ENCODE measurements at places on chromosomes 7 and 10.

DNA sequence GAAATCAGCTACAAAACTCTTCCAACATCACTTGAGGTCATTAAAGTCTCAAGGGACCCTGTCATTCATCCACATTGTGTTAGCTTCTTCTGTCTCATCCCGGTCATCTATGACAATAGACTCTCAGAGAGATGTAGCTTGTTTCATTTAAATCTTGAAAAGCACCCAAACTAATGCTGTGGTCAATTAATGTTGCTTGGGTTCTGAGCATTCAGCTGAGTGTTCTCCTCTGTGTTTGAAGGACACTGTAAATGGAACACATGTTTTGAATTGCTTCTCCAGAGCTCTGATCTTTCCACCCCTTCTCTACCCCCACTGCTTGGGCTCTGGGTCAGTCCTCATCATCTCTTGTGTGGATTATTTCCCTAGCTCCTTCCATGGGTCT, 19.6 kb upstream of the ADD3 start:
- no peak for DNase-seq

- DNase-seq: no peak
Observed at GRCh38 chr10:51875610-51876009, 176.2 kb upstream of the CSTF2T start.

DNA sequence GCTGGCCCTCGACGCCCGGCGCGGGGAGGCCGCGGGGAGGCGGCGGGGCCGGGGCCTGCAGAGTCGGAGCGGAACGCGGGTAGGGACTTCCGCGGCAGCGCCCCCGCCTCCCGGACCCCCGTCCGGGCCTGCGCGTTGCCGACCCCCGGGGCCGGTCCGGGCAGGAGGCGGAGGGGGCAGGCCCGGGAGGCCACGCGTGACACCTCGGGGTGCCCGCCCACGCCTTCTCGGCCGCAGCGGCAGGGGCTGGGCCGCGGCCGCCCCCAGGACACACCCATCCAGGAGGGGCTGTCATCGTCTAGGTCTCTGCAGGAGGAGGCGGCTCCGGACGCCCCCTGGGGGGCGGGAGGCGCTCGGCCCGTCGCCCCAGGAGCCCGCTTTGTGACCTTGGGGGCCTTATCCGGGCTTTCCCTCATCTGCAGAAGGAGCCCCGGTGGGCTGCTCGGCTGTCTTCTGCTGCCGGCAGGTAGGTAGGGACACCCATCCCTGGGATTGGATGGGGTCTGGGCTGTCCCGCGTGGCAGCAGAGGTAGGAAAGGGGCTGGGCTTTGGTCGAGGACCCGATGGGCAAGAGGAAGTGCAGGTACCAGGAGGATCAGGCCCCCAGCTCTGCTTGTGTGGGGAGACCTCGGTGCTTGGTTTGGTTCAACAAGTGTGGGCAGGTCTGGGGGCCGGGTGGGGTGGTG, 569 bp downstream of the ZNF316 start:
- no peak for DNase-seq

GRCh38 chr10:18312374-18313139, 172.3 kb downstream of the CACNB2 start:
- DNase-seq: no peak

GRCh38 chr10:126474031-126474430, 85.8 kb upstream of the ADAM12 start:
- DNase-seq: peak; percentile 87

DNA sequence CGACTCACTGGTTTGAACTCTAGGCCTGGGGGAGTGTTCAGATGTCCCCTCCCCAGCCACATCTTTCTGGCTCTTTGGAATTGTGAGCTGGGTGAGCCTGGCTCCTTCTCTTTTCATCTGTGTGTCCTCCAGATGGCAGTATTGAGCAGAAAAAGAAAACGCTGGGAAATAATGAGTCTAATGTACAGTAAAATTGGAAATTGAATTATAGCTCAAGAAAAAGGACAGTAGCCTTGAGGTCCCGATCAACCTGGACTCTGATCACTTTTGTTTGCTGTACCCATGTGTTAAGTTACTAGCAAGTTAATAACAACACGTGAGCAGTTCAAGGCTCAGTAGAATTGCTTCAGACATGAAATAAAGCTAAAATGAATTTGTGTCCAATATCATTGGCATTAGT, 77.9 kb downstream of the SNX10 start:
- DNase-seq: no peak

DNA sequence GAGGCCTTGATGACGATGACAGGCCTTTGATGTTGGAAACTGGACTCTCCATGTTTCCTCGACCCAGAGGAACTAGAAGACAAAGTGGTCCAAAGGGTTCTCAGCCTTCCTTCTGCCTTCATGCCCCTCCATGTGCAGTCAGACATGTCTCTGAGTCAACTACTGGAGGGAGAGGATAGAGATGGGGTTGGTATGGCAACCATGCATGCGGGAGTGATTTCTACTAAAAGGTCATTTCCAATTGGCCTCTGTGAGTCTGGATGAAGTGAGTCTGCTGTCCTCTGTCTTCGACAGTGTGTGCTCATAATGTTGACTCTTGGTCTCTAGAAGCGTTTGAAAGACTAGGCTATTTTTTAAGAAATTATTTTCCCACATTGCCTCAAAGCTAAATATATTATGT, 29.2 kb downstream of the STK17A start:
- no peak for DNase-seq

- DNase-seq: no peak
Observed at GRCh38 chr10:28105561-28105960, 106.7 kb upstream of the ODAD2 start.

DNA sequence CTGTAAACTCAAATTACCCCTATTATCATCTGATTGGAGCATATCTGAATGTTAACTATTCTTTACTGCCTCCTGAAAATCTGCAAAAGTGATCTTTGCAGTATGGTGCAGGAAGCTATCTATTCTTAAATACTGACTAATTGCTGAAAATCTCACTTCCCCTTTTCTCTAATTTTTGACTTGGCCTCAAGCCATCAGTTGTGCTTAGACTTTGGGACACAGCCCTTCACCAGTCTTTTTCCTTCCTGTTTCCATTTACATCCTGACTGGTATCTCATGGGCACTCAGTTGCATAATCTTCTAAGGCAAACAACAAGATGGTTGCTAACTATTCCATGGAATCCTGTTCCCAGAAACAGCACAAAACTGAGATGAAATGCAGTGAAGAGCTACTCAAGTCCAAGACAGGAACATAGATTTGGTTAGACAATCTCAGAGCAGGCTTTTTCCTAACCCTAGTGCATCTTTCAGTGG, 228.5 kb downstream of the SORCS1 start:
- DNase-seq: no peak

- no peak for DNase-seq
Observed at GRCh38 chr7:46054272-46054671, 133.2 kb upstream of the IGFBP3 start.

DNA sequence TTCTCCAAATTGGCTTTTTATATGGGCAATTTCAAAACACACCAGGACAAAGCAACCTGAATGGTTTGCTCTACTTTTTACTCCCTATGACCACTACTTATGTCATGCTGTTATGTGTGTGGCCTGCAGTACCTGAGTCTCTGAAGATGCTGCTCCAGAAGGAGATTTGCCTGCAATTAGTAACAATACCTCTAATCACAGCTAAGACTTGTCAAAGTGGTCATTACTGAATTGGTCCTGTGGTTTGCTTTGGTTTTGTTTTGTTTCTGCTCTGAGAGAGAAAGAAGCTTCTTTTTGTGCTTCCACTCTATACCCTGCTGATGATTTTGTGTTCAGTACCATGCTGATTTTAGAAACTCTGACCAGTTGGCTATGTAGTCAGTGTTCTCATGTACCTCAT, 25.5 kb downstream of the HGF start:
- DNase-seq: no peak

DNA sequence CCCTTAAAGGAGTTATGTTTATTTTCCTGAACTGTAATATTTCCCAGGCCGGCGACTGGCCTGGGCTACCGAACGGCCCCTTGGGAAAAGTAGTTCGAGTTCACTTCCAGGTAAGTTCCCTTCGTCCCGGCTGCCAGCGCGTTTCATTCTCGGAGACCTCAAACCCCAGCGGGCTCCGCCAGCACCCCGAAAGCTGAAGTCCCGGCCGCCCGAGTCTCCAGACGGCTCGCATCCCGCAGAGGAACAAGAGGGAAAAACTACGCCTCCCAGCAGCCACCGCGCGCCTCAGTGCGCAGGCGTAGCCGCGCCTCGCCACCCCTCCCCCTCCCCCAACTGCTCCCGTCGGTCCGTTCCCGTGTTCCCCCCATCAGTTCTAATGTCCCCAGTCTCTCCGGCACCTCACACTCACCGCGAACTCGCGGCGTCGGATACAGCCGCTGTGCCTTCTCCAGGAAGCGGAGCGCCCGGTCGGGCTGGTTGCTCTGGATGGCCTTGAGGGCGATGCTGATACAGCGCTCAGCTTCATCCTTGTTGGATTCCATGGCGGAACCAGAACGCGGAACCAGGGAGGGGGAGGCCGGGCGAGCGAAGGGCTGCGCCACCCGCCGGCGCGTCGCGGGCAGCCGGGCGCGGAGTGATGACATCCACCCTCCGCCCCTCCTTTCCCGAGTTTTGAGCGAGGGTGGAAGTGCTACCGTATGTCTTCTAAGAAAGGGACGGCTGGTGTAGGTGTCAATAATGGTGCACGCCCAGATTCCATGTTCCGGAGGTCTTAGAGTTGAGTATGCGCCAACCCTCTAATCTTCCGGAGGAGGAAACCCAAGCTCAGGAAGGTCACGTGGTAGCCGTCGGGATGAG, at the start of gene DNAJB12:
TSS of gene DNAJB12 (minus strand) at position 564 of the 858 bp plus-strand sequence. CDS start at position 542, 22 bp downstream.
- peak; percentile 97 for DNase-seq

DNA sequence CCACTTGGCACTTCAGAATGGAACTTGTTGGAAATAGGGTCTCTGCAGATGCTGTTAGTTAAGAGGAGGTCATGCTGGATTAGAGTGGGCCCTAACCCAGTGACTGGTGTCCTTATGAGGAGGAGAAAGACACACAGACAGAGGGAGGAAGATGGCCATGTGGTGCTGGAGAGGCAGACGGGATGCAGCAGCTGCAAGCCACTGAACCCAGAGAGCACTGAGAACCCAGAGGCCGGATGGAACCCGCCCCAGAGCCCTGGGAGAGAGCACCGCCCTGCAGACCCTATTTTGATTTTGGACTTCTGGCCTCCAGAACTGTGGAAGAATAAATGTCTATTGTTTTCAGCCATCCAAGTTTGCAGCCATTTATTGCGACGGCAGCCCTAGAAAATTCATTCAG, 58.0 kb upstream of the EBF3 start:
- DNase-seq: no peak

- DNase-seq: no peak
Observed at GRCh38 chr10:91782539-91782938, 15.7 kb upstream of the TNKS2 start.

DNA sequence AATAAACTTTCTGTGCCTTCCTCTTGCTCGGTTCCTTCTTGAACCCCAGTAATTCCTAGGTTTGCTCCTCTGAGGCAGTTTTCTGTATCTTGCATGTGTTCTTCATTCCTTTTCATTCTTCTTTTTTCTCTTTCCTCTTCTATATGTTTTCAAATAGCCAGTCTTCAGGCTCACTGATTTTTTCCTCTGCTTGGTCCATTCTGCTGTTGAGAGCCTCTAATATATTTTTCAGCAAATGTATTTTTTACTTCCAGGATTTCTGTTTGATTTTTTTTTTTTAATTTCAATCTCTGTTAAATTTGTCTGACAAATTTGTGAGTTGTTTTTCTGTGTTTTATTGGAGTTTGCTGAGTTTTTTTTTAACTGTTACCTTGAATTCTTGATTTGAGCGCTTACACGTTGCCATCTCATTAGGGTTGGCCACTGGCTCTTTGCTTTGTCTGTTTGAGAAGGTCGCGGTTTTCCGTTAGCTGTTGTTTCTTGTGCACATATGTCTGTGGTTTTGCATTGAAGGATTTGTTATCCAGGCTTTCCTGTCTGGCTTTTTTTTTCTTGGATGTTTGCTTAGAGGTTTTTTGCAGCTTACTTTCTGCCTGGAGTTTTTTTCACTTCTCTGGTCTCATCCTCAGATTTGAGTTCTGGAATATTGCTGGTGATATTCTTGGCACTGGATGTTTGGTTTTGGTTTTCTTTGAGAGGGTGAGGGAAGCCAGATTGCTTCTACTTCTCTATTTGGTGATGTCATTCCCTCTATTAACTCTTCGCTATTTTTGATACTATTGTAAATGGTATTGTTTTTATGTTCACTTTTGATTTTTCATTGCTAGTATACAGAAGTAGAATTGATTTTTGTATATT, 12.7 kb downstream of the SPRN start:
- no peak for DNase-seq

DNA sequence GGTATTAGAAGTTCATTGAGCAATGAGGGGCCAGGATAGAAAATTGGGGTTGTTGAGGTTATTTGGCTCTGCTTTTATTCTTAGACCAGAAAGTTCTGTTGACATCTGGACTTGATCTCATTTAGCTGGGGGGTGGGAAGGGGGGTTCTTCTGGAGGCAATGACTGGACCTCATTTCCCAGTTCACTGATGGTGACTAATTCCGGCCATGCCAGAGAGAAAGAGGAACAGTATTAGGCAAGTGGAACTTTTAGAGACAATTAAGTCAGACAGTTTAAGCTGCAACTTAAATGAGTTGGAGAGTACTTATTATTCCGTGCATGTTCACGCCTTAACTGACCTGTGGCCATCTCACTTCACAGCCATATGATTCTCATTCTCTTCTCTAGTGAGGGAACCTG, 512.5 kb downstream of the REEP3 start:
- no peak for DNase-seq

- no peak for DNase-seq
Observed at GRCh38 chr7:33905389-33906032, at the start of gene BMPER. Gene BMPER (plus strand): TSS chr7:33905539. CDS start chr7:33905614, 75 bp downstream.

GRCh38 chr10:11447586-11447985, 163.9 kb downstream of the USP6NL start:
- no peak for DNase-seq

DNA sequence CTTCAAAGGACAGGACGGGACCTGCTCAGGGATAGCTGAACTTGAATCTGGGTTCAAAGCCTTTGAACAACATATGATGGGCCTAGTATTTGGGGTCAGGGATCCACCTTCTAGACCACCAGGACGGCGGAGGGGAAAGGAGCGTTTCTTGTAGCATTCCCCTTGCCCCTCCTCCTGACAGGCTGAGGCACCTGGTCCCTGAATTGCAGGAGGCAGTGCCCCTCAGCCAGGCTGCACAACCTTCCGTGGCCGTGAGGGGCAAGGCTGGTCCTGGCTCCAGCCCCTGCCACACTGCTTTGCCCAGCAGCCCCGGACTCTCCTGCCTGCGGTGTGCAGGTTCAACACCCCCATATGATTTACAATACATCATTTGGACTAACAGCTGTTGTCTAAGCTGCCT, 58.1 kb downstream of the INSIG1 start:
- no peak for DNase-seq

DNA sequence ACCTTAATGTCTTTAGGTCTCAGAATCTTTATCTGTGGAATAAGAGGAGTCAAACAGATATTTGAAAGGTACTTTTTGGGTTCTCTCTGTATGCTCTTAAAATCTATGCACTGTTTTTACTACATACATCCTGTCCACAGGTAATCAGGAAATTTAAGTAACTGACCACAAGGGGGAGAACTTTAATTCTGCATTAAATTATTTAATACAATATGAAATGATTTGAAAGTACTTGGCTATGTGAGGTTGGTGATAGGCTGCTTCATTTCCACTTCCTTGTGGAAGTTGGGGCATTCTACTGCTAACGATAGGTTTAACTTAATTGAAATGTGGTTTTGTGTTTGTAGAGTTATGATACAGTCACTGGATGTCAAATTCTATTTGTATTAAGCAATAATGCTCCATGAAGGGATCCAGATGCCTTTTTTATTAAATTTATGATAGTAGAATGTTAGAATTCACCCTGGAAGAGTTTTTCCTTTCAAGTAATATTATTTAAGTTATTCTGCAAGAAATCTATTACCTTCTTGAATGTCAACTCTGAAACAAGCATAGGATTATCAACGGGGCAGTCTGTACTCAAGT, 6.0 kb downstream of the TEX47 start:
- DNase-seq: no peak

Data from esophagus muscularis mucosa (tissue), 4 donors.